ENCODE measurements at places on chromosomes 11 and 22. TPM values are rescaled to one million over a fixed set of nuclear protein-coding genes. Genes with fewer than 3 reads are reported as not detected.

OR51E1 gene
- polyA plus RNA-seq = not detected

CDC45 gene
- 3.4 TPM for polyA plus RNA-seq

C22orf31 gene
- polyA plus RNA-seq = not detected

KDELR3 gene
- polyA plus RNA-seq = 0.38 TPM

DNA sequence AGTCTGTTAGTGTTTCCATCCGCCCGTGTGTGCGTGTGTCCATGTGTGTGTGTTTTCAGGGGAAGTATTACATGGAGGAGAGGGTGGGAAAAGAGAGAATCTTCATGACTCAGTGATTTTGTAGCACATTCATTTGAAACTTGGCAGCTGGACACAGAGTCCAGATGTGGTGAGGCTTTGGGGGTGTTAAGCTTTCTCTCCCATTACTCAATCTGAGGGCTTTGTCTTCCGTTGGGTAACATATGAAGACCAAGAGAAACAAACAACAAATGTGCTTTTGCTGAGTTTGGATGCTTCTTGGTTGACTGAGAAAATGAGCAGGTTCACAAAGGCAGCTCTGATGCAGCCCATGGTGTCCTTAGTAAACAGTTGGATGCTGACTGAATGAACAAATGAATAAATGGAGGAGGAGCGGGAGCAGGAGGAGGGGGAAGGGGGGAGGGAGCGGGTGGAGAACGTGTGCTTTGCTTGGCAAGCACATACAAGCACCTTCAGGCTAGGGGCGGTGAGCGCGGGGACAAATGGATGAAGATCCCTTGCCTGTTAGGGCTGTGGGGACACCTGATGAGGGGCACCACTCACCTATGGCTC is 104.3 kb downstream of the ST3GAL4 start:
- no peaks in the 10 kb centered on the region for H3K36me3 ChIP-seq
- H3K4me3 ChIP-seq = no peak overlapping the region
- DNase-seq = no peak
- H3K27me3 ChIP-seq = no peaks in the 10 kb centered on the region
- peaks cover 4% of the 10 kb centered on the region for H3K4me1 ChIP-seq
- no peak overlapping the region for H3K27ac ChIP-seq

DNA sequence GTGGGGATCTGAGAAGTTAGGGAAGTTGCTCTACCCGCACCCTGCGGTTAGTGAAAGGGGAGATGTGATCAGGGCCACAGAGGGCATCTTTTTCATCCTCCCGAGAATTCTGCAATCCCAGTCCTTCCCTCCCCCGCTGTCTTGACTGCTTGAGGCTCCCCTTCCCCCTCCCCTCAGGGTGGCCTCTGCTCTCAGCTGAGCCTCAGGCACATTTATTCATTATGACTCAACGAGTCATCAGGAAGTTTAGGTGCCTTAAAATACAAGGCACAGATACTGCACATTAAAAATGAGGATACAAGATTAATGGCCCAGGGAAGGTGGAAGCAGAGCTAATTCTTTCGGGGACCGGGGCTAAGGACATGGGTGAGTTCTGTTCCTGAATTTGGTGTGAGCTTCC is 104.0 kb downstream of the CACNA1I start:
- H3K4me1 ChIP-seq = no peaks in the 10 kb centered on the region
- no peak for DNase-seq
- no peak overlapping the region for H3K27ac ChIP-seq
- peaks cover 4% of the 10 kb centered on the region for H3K36me3 ChIP-seq
- no peak overlapping the region for H3K4me3 ChIP-seq

DNA sequence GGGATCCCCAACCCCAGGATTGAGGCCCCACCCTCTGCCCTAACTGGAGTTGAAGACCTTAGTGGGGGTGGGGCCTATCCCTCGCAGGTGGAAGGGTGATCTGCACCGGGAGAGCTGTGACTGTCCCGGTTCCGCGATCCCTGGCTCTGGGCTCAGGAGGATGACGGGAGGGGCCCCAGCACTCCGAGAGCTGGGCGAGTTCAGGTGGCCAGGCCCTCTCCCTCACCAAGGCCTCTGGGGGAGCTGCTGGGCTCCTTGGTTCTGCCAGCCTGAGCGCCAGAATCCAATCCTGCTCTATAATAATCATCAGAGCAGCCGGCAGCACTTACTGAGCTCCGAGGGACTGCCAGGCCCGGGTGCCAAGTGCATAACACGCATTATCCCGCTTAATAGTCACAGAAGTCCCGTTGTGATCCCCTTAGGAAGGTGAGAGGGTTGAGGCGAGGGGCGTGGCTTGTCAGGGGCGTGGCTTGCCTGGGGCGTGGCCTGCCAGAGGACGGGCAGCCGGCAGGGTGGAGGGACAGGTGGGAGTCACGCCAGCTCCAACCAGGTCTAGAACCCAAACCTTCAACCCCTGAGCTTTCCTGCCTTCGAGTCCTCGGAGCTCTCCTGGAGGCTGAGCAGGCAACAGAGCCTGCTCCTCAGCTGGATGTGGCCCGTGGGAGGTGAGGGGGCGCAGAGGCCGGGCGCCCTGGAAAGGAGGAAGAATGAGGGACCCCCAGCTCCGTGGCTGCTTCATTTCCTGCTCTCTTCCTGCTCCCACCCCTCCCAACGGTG is 7.3 kb upstream of the SYT7 start:
- peaks cover 12% of the 10 kb centered on the region for H3K4me1 ChIP-seq
- no peak overlapping the region for H3K27ac ChIP-seq
- H3K4me3 ChIP-seq = no peak overlapping the region
- peak; percentile 45 for DNase-seq
- H3K36me3 ChIP-seq = no peaks in the 10 kb centered on the region

DNA sequence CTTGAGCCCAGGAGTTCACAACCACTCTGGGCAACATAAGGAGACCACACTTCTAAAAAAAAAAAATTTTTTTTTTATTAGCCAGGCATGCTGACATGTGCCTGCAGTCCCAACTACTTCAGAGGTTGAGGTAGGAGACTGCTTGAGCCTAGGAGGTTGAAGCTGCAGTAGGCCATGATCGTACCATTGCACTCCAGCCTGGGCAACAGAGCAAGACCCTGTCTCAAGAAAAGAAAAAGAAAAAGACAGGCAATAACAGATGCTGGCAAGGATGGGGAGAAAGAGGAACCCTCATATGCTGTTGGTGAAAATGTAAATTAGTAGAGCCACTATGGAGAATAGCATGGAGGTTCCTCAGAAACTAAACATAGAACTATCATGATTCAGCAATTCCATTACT is 64.8 kb downstream of the PAK1 start:
- no peak for DNase-seq
- H3K4me3 ChIP-seq = no peak overlapping the region

DNA sequence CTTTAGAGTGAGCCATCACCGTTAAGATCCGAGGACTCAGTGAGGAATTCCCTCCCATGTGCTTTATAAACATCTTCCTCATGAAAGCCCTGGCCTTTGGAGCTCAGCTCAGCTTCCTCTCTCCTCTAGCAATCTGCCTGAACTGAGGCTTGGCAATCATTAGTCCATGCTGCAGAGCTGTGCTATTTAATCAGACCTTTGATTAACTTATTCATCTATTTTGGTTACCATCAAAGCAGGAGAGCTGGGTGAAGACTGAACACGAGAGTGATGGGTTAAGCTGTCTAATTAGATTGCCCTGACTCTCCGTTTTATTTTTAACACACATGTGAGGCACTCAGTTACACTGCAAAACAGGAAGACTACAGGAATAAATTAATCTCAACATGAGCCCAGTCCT is 351.3 kb downstream of the LARGE1 start:
- no peak overlapping the region for H3K27ac ChIP-seq
- no peaks in the 10 kb centered on the region for H3K36me3 ChIP-seq
- H3K27me3 ChIP-seq = no peaks in the 10 kb centered on the region
- H3K4me3 ChIP-seq = no peak overlapping the region
- DNase-seq = no peak

GRCh38 chr11:64089027-64089360 is 53.3 kb downstream of the FLRT1 start:
- no peaks in the 10 kb centered on the region for H3K4me1 ChIP-seq
- no peaks in the 10 kb centered on the region for H3K36me3 ChIP-seq
- H3K27ac ChIP-seq = no peak overlapping the region
- H3K27me3 ChIP-seq = no peaks in the 10 kb centered on the region

DNA sequence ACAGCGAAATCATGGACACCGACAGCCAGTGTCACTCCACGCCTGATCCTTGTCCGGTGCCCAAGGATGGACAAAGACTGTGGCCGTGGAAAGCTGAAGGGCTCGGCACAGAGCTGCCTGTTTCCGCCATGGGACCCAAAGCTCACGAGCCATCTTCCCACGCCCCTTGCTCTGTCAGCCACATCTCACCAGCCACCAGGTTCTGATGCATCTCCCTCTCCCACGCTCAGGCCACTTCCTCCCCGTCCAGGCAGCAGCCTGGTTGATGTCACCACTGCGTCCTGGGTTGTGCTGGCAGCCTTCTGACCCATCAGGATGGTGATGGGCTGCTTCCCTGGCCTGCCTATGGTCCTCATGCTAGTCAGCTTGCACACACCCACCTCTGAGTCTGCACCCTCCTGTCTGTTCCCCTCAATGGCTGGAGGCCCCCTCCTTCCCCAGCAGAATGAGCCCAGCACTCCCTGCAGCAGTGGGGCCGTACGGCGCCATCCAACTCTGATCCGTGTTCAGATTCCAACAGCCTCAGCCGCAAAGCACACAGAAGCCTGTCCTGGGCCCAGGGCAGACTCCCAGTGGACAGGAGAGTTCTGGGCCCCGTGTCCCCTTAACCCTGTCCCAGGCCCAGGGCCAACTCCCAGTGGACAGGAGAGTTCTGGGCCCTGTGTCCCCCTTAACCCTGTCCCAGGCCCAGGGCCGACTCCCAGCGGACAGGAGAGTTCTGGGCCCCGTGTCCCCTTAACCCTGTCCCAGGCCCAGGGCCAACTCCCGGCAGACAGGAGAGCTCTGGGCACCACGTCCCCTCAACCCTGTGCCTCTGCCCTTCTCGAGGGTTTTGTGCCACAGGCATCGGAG is 259.5 kb downstream of the BRD1 start:
- no peak overlapping the region for H3K27ac ChIP-seq
- no peak for DNase-seq
- H3K4me3 ChIP-seq = no peak overlapping the region
- H3K4me1 ChIP-seq = no peaks in the 10 kb centered on the region
- H3K36me3 ChIP-seq = no peaks in the 10 kb centered on the region
- H3K27me3 ChIP-seq = no peaks in the 10 kb centered on the region
